ENCODE measurements at places on chromosomes 7 and 10. TPM values are rescaled to one million over a fixed set of nuclear protein-coding genes. Genes with fewer than 3 reads are reported as not detected.

DNA sequence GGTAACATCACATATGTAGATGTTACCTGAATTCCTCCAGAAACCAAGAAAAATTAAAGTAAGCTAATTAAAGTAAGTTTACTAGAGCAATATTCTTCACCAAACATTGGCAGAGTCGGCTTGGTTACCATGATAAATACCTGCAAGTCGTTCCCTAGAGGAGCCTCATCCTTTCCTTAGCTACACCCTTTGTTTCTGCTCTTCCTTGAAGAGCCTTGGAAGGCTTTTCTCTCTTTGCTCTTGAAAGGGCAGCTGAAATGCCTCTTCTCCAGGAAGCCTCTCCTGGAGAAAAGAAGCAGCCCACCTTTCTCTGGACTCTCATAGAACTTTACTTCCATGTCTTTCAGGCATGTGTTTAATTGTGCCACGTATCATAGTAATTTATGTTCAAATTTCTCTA, 34.9 kb upstream of the CALD1 start:
- no peak overlapping the region for H3K4me3 ChIP-seq
- H3K27me3 ChIP-seq, result no peaks in the 10 kb centered on the region
- DNase-seq, result no peak
- no peaks in the 10 kb centered on the region for H3K36me3 ChIP-seq

DNA sequence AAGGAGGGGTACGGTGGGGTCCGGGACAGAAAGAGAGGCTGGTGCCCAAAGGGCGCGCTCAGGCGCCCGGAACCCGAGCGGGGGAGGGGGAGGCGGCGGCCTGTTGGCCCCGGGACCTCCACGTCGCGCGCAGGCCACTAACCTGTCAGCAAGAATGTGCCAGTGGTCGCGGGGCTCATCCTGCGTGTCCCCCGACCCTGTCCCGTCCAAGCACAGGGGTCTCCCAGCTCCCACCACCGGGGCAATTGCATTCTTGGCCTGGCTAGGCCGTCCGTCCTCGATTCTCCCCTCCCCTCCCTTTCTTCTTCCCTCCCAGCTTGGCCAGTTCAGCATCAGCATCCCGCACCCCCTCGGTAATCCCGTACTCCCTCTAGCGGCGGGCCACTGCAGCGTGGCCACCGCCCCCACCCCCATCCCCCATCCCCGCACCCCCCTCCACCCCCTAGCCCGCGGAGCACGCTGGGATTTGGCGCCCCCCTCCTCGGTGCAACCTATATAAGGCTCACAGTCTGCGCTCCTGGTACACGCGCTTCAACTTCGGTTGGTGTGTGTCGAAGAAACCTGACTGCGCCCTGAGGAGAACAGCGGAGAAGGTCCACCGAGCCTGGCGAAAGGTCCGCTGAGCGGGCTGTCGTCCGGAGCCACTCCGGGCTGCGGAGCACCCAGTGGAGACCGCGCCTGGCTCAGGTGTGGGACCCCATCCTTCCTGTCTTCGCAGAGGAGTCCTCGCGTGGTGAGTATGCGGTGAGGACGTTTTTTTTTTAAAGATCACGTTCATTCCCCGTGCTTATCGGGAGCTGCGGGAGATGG, at the start of gene SGCE:
Gene SGCE, minus strand, starts transcription at position 286 of the 810 bp plus-strand sequence. Its CDS starts 35 bp downstream, at position 251.
- no peaks in the 10 kb centered on the region for H3K36me3 ChIP-seq
- H3K27ac ChIP-seq, result peak within 1 kb of the TSS; percentile 72
- no peaks in the 10 kb centered on the region for H3K4me1 ChIP-seq

- no peaks in the 10 kb centered on the region for H3K36me3 ChIP-seq
- H3K27ac ChIP-seq, result no peak overlapping the region
- H3K4me1 ChIP-seq, result peaks cover 9% of the 10 kb centered on the region
- peak; percentile 78 for DNase-seq
Measured at GRCh38 chr10:34723750-34724149, 91.3 kb downstream of the PARD3 start.

Gene ATG9B
- polyA plus RNA-seq, result 1.1 TPM

DNA sequence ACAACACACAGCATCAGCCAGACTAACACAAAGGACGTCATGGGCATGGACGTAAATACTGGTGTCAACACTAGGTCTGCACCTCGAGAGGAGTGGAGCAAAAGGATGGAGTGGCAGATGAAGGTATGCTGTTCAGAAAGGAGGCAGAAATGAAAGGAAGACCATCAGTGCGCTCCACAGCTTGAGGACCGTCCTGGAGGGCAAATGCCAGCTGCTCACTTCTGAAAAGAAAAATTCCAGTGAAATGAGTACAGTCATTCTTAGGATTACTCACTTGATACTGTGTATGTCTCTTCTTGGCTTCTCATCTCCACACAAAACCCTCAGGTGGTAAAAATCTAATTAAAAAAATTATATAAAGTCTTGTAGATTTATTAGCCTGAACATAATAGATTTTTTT, 44.8 kb downstream of the EGFR start:
- no peak overlapping the region for H3K4me3 ChIP-seq
- peak; percentile 78 for DNase-seq
- H3K27me3 ChIP-seq, result no peaks in the 10 kb centered on the region
- peaks cover 44% of the 10 kb centered on the region for H3K4me1 ChIP-seq
- peaks cover 9% of the 10 kb centered on the region for H3K36me3 ChIP-seq

DNA sequence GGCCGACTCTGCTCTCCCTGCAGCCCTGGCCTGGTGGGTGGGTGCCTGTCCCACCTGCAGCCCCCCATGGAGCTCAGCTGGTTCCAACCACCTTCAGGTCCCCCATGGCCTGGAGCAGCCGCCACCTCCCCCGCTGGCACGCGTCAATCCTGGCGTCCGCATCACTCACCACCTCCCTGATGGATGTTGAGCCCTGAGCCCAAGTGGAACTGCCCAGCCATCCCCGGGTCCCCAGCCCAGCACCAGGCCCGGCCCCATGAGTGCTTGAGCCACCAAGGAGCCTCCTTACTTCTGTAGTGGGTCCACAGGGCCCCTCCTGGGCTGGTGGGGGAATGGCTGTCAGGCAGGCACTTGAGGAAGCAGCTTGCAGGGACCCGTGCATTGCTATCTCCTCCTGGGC, 14.6 kb downstream of the AGAP3 start:
- H3K4me1 ChIP-seq, result peaks cover 11% of the 10 kb centered on the region
- no peak overlapping the region for H3K4me3 ChIP-seq
- H3K27ac ChIP-seq, result no peak overlapping the region
- H3K36me3 ChIP-seq, result 0 out of 2 replicates have a peak, but pooled peaks cover 1% of the 10 kb centered on the region

Gene IFIT1B
- polyA plus RNA-seq, result not detected

GRCh38 chr10:11145495-11145855, 127.8 kb downstream of the CELF2 start:
- DNase-seq, result no peak
- H3K4me3 ChIP-seq, result no peak overlapping the region
- H3K27me3 ChIP-seq, result no peaks in the 10 kb centered on the region
- H3K4me1 ChIP-seq, result no peaks in the 10 kb centered on the region
- no peak overlapping the region for H3K27ac ChIP-seq

Gene OGDHL
- polyA plus RNA-seq, result 0.27 TPM

Gene PNLIPRP1
- polyA plus RNA-seq, result not detected

GRCh38 chr7:157466867-157467261, 130.1 kb downstream of the DNAJB6 start:
- H3K4me1 ChIP-seq, result no peaks in the 10 kb centered on the region
- H3K36me3 ChIP-seq, result no peaks in the 10 kb centered on the region
- no peak overlapping the region for H3K27ac ChIP-seq
- H3K4me3 ChIP-seq, result no peak overlapping the region
- H3K27me3 ChIP-seq, result peaks cover 20% of the 10 kb centered on the region
- no peak for DNase-seq

DNA sequence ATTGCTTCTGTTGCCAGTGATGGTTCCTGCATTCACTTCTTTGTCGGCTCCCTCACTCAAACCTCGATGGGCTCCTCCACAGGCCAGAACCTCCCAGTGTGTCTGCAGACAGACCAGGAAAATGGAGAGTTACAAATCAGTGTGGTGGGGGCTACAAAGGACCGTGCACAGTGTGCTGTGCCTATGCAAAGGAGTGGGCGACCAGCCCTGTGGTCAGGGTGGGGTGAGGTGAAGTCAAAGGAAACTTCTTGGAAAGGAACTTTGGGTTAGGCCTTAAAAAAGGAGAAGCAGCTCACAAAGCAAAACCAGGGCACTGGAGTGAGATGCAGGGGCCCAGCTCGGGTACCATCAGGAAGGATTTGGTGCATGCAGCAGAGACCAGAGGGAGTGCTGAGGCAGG, 304.3 kb upstream of the ZMIZ1 start:
- H3K27ac ChIP-seq, result no peak overlapping the region
- peaks cover 5% of the 10 kb centered on the region for H3K4me1 ChIP-seq
- DNase-seq, result no peak
- peaks cover 8% of the 10 kb centered on the region for H3K27me3 ChIP-seq
- no peaks in the 10 kb centered on the region for H3K36me3 ChIP-seq

- peaks cover 3% of the 10 kb centered on the region for H3K27me3 ChIP-seq
- H3K27ac ChIP-seq, result no peak overlapping the region
- peaks cover 7% of the 10 kb centered on the region for H3K4me1 ChIP-seq
- DNase-seq, result no peak
Measured at GRCh38 chr10:112390125-112390703, 16.3 kb downstream of the ACSL5 start.

Gene CSGALNACT2
- 11.7 TPM for polyA plus RNA-seq

Gene AS3MT
- 2.1 TPM for polyA plus RNA-seq

- peak overlapping the region; percentile 90 for H3K27ac ChIP-seq
- H3K27me3 ChIP-seq, result no peaks in the 10 kb centered on the region
- no peak overlapping the region for H3K4me3 ChIP-seq
- peaks cover 24% of the 10 kb centered on the region for H3K4me1 ChIP-seq
Measured at GRCh38 chr10:3887404-3887803, 102.4 kb upstream of the KLF6 start.

Data from IMR-90 (cell line).